NCI-H1105 (cell line): ENCODE measurements at places on chromosomes 5 and 9.

DNA sequence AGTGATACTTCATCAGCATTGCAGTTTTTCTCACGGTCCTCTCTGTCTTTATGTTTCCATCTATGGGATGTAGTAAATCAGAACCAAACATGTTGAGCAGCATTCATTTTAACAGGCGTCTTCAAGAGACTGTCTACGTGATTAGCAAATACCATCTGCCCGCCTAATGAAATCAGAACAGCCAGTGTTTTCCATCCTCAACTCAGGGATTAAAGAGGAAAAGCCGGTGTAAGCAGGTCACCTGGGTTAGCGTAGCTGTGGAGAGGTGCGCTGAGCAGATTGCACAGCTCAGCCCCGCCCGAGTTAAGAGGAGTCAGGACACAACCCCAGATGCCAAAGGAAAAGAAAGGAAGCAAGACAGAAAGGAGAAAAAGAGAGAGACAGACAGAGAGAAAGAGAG is 54.3 kb upstream of the ANKRD33B start:
- no peak for DNase-seq

- DNase-seq, result no peak
These were observed 7.3 kb downstream of the UBTD2 start for GRCh38 chr5:172276214-172276613.

DNA sequence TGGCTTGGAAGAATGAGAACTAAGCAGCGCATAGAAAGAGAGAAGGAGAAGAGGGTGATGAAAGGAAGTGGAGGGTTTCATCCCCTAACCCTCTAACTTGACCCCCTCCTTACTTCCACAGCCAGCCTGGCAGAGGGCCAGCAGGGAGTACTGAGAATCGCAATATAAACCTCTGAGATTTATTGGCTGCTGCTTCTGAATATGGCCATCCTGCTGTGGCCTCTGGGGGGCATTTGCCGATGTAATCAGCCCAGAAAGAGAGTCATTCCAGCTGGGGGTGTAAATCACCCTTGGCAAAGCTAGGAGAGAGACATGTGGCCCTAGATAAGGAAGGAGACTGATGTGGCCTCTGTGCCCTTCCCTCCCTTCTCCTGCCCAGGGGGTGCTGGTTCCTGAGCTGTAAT is 960 bp upstream of the GFRA3 start:
- DNase-seq, result no peak

GRCh38 chr9:99392986-99393385 is 170.9 kb downstream of the SEC61B start:
- no peak for DNase-seq

GRCh38 chr5:140342287-140342686 is 4.1 kb downstream of the HBEGF start:
- DNase-seq, result no peak

DNA sequence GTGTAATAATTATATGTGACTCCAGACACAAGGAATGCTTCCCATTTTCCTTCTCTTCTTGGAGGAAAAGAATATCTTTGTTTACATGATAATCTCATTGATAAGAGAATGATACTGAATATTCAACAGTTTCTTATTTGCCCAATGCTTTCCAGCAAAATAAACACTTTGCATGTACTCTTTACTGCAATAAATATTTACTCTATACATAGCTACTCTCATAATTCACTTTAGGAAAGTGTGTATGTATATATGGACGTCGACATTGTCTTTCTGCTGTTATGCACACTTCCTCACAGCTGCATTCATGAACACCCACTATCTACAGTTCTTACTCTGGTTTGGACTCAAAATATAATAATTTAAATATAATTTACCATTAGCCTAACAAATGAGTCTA is 617.4 kb upstream of the CDH10 start:
- DNase-seq, result no peak

DNA sequence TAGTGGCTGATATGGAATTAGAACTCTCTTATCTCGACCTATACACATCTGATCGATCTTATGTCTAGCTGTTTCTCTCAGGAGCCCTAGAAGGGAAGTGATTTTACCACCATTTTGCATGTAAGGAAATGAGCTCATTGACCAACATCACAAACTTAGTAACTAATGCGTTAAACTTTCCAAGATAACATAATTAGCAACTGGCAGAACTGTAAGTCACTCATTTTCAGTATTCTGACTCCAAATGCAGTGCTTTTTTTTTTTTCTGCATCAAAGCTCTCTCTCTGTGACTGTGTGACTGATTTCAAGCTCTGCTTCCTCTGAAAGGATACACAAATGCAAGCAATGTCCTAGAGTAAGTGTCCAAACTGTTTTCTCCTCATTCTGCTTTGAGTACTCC is 68.1 kb upstream of the FBXL7 start:
- DNase-seq, result no peak

- DNase-seq, result no peak
These were observed 281.2 kb downstream of the NR2F1-AS1 start for GRCh38 chr5:93299681-93300308.

DNA sequence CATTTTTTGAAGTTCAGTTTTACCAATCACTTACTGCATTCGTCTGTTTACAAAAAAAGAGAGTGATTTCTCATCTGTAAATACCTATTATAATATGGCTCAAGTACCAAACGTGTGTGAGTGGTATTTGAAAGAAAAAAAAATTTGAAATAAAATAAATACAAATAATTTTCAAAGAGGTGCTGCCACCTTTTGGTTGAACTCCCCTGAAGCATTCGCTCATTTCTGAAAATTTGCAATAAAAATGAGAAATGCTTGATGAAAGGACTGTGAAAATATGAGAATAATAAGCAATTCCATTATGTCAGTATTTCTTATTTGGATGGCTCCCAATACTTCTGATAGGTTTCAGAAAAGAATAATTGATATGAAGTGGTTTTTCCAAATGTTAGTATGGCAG is 409.9 kb downstream of the CTNND2 start:
- DNase-seq, result no peak

GRCh38 chr9:9612270-9612669 is 1000.5 kb downstream of the PTPRD start:
- peak; percentile 87 for DNase-seq

GRCh38 chr5:122965111-122965510 is 71.4 kb downstream of the PPIC start:
- DNase-seq, result peak; percentile 24

GRCh38 chr5:178469011-178469974 is 120.9 kb downstream of the COL23A1 start:
- no peak for DNase-seq

DNA sequence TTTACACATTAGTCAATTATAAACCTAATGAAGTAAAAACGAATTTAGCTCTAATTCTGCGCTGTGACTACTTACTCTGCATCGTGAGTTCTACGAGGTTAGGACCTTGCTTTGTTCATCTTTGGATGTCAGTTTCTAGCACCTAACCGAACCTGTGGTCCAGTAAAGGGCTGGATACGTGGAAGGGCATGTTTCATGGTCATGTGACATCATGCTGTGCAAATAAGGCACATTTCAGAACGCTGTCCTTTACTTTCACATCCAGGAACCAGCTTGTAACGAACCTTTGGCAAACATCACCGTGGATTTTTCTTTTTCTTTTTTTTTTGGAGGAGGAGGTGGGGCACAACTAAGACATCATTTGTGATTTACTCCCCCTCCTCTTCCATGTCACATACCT is 15.0 kb downstream of the BASP1 start:
- no peak for DNase-seq

DNA sequence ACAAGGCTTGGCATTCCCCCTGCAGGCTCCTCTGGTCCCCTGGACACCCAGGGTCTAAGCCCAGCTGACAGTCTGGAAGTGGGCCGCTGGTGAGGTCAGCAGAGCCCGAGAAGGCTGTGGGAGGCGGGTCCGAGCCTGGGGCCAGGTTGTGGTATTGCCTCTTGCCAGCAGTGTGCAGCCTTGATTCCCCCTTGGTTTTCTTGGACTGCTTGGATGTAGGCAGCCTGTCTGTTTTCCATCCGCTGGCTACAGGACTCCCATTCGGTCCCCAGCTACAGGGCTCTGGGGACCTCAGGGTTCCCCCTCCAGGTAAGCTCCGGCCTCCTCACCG is 1.6 kb downstream of the AIF1L start:
- DNase-seq, result no peak

DNA sequence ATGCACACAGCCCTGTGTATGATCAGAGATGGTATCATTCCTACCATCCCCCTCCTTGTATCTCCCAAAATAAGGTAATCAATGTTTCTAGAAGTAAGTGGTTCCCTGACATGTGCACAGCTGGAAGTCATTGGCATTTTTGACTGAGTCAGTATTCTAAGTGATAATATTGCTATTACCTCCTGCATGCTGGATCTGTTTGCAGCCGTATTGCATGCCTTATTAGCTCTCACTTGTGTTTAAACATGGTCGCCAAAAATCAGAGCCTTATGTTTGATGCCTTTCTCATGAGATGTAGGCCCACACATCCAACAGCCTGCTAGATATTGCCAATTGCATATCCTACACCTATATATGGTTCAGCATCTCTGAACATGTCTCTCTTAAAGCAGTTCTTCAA is 254.3 kb downstream of the CDH12 start:
- DNase-seq, result no peak

GRCh38 chr5:78699552-78700153 is 51.1 kb upstream of the LHFPL2 start:
- no peak for DNase-seq

DNA sequence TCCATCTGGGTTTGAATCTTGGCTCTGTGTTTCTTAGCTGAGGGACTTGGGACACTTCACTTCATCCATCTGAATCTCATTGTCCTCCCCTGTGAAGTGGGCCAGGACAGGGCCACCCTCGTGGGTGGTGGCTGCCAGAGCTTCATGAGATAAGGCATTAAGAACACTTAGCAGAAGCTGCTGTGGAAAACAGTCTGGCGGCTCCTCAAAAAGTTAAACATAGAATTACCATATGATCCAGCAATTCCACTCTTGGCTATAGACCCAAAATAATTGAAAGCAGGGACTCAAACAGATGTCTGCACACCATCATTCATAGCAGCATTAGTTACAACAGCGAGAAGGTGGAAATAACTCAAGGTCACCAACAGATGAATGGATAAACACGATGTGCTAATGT is 42.4 kb upstream of the GGTA1 start:
- DNase-seq, result no peak
